ENCODE measurements at places on chromosomes 13 and 19.

DNA sequence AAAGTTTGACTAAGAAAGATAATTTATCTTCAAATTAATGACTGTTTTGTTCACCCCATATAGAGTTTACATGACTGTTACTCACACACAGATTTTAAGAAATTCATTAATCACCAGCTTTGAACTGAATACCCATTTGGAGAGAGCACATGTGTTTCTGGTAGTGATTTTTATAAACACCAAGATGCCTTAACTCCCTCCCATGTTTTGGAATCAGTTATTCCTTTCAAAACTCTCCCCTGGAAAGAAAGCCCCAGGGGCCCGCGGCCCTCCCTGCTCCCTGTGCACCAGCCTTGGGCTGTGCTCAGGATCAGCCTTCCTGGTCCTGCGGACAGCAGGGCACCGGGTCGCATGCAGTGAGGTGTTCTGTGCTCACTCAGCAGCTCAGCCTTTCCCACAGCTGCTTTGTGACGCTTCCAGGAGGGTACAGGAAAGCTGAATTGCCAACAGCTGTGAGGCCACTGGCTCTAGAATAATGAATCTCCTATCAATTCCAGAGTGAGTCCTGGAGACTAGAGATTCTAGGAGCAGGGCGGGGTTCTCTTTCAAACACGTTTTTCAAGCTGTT is 483.2 kb downstream of the EFNB2 start:
- DNase-seq = no peak

DNA sequence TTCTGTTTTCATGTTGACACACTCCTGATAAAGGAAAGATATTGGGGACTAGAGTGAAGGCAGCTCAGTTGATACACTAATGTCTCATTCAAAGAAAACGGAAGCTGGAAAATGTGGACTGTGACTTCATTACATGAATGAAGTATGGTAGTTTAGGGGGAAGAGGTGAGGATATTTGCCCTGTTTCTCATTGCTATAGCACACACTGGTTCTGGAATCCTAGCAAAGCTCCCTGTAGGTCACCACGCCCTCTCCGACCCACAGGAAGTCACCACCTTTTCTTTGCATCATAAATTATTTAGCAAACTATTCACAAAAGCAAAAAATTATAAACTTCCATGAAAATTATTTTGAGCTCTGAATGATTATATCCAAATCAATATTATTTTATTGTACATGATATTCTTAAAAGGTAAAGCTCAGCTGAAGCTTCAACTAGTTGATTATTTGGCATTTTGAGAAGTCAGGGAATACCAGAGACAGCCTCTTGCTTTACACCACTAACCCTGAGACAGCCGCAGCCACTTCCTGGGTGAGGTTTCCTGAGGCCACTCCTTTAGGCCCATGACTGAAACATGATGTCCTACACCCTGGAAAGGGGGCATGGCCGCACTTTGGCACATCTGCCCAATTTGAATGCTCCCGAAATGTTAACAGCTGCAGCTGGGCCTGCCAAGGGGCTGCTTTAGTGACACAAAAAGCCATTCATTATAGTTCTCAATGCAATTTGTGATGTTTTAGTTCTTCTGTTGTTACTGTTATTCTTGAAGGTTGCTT is 50.0 kb upstream of the WDFY2 start:
- DNase-seq = no peak

GRCh38 chr19:19633711-19634515 is 5.9 kb upstream of the LPAR2 start:
- DNase-seq = no peak

GRCh38 chr13:99150575-99151361 is 49.9 kb upstream of the UBAC2 start:
- peak; percentile 86 for DNase-seq

- no peak for DNase-seq
Measured at GRCh38 chr19:54492568-54492967, 10.1 kb upstream of the LAIR2 start.

- DNase-seq = peak; percentile 54
Measured at GRCh38 chr19:46761418-46761831, 15.2 kb upstream of the STRN4 start.

GRCh38 chr13:85615031-85615430 is 184.2 kb downstream of the SLITRK6 start:
- no peak for DNase-seq

DNA sequence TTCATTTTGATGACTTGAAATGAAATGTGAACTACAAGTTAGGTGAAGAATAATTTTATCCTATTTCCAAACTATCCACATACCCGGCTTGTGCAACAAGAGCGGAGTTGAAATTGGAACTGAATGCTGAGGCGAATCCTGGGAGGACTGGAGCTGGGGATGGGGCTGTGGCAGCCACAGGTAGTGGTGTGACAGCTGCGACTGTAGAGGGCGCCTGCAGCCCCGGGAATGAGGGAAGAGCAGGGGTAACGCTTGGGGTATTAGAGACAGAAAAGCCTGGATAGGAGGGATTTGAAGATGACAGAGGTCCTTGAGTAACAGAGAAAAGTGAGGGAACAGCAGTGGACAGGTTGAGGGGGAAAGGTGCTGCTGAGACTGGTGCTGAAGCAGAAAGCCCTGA is 22.0 kb upstream of the STOML3 start:
- no peak for DNase-seq

- DNase-seq = peak; percentile 32
Measured at GRCh38 chr13:43573802-43574514, 212.8 kb downstream of the ENOX1 start.

DNA sequence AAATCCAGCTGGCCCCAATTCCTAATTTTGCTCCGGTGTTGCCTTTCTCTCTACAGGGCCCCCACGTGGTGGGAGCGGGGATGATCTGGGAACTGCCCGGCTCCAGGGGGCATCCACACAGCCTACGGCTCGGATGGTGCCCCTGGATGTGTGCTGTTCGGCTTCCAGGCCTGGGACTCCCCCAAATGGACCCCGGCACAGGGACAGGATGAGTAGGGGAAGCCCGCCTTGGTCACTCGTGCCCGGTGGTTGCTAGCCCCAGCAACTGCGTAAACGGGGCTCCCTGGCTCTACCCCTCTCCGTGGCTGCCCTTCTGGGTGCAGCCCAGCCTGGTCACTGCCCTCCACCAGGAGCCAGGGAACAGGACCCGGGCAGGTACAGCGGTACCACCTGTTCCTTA is 111.5 kb downstream of the TEX26 start:
- peak; percentile 19 for DNase-seq

GRCh38 chr19:8355631-8356402 is 8.1 kb upstream of the ANGPTL4 start:
- DNase-seq = peak; percentile 84

GRCh38 chr19:46073268-46073922 is 32.6 kb upstream of the IGFL4 start:
- DNase-seq = peak; percentile 1

- DNase-seq = no peak
Measured at GRCh38 chr19:17275441-17276175, 6.1 kb upstream of the ANKLE1 start.

- DNase-seq = peak; percentile 20
Measured at GRCh38 chr19:13234518-13234917, 84.3 kb downstream of the IER2 start.

DNA sequence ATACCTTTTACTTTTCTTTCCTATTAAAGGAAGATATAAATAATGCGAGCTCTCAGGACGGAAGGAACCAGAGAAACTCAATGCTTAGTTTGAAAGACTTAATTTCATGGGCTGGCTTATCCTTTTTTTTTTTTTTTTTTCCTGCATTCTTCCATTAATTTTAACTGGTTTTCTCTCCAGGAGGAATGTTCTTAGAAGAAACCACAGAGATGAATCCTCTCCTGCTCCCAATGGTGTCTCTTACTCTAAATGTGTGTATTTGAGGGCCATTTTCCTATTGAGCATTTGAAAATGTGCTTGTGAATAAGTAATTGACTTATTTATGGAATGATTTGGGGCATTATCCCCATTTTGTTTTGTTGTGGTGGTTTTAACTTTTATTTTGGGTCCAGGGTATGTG is 494.9 kb downstream of the FOXO1 start:
- no peak for DNase-seq

GRCh38 chr13:50693727-50694126 is 149.8 kb downstream of the DLEU7 start:
- peak; percentile 66 for DNase-seq

DNA sequence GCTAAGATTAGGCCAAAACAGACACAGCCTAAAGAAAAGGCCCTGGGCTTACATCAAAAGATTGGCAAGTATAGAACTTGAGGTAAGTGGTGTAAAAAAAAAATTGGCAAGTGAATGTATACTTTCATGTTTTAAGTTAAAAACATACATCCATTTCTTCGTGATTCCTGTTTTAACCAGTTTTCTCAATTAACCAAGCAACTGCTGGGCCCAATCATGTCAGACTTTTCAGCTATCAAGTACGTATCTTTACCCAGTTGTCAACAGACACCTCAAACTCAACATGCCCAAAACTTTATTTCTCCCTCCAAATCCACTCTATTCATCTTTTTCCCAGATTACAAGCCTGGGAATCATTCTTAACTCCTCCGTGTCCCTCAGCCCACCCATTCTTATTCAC is 1.0 kb downstream of the PCID2 start:
- no peak for DNase-seq

GRCh38 chr13:99322297-99323103 is 15.3 kb upstream of the GPR183 start:
- peak; percentile 83 for DNase-seq

DNA sequence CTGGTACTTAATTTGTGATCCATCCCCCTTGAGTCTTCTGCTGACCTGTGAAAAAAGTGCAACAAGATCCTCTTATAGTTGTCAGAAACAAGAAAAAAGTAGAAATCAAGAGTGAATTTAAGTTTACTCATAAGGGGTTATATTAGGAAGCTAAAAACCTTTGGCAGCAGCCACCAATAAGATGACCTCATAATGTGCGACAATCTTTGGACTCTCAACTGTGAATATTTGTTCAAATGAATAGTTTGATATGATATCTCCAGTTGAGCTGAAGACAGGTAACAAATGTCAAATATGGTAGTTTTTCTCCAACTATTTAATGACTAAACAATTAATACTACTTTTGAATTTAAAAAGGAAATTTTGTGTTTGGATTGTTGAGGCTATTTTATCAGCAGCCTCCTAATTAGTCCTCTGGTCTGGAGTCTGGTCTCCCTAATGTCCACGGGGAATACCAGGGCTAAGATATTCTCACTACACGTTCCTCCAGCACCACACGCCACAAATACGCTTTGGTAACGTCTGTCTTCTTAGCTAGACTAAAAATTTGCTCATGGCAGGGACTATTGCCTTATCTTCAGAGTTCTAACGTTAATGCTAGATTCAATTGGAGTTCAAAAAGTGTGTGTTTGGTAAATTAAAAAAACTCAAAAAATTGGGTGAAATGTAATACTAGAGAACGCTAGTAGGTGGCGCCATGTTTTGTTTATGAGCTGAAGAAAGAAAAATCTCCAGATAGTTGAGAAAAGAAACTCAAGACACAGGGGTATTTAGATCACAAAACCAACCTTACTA is 51.0 kb upstream of the PDX1 start:
- DNase-seq = peak; percentile 58

- DNase-seq = no peak
Measured at GRCh38 chr13:20231839-20232555, at the start of gene GJB6. GJB6 (minus strand) TSS chr13:20232319; CDS start chr13:20223480, 8,839 bp downstream.

DNA sequence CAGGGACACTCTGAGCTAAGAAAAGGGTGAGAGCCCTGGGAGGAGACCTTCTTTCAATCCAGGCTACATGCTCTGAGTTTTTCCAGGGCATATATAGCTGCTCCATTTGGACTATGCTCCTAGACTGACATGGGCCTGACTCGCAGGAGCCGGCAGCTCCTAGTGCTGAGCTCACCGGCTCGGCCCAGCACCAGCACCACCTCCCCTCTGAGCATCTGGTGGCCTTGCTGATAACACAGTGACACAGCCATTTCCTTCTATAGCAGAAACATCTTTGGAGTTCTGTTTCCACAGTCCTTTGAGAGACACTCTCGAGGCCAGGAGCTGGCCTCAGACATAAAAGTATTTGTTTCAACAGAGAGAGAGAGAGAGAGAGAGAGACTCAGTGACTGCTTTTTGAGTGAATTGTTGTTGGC is 184.9 kb downstream of the TM9SF2 start:
- peak; percentile 36 for DNase-seq

- no peak for DNase-seq
Measured at GRCh38 chr13:37201081-37201480, 95.6 kb upstream of the CSNK1A1L start.

GRCh38 chr19:13077240-13077639 is 25.4 kb downstream of the LYL1 start:
- DNase-seq = no peak

DNA sequence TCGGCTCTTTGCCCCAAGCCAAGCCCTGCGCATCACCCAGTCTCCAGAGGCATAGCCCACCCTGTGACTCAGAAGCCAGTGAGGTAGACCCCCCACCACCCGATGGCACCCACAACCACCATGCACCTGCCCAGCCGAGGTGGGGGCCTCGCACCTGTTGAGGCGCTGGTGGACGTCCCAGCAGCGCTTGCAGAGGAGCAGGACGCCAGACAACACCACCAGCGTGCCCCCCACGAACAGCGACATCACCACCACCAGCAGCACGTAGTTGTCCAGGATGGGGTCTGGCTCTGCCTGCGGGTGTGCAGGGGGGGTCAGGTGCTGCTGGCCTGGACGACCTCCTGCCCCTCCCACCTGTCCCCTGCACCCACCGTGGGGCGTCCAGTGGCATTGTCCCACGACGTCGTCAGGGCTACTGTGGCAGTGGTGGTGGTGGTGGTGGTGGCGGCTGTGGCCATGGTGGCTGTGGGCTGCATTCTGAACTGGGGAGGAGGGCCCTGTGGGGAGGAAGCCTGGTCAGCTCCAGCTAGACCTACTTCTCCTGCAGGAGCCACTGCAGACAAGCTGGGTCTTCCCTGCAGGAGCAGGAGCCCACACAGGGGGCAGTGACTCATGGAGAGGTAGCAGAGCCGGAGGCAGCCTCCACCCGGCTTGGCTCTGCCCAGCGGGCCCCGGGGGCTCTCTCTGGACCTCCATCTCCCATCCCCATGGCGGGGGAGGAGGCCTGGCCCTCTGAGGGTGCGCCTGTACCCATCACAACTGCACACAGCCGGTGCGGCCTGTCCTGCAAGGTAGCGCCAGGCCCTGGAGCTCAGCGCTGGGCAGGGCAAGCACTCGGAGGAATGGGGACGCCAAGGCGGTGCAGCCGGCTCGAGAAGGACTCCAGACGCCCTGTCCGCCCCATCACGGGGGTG is 1.9 kb downstream of the CBARP start:
- DNase-seq = no peak

- DNase-seq = no peak
Measured at GRCh38 chr13:34469196-34469986, 472.7 kb upstream of the NBEA start.

GRCh38 chr13:111031531-111031961 is 83.6 kb upstream of the ARHGEF7 start:
- peak; percentile 84 for DNase-seq

DNA sequence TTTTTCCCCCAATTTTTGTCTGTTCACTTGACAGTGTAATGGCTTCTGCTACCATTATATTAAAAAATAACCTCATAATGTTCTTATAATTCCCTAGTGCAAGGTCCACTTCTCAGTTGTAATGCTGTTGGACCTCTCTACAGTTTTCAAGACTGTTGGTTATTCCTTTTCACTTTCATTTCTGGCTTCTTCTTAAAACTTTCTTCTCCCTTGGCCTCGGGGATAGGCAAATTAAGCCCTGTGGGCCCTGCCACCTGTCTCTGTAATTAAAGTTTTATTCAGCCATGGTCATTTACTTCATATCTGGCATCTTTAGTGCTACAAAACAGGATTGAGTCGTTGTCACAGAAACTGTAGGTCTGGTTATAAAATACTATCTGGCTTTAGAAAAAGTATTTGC is 313.5 kb downstream of the KLF12 start:
- DNase-seq = no peak

GRCh38 chr19:2038284-2039088 is 12.6 kb downstream of the MKNK2 start:
- no peak for DNase-seq

- no peak for DNase-seq
Measured at GRCh38 chr13:101218484-101218883, 197.8 kb downstream of the NALCN start.
